ENCODE measurements at places on chromosomes 4 and X.

DNA sequence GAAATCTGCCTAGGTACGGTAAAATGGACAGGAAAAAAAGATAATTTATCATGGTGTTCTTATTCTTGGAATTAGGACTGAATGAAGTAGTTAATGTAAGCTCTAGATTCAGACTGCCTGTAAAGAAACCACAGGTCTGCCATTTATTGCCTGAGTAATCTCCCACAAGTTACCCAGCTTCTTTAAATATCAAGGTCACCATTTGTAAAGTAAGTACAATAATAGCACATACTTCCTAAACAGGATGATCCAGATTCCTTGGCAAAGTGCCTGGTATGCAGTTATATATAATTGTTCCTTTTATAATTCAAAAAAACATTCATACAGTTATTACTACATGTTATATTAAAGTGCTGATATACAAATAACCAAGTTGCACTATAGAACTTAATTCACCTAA lies 368.6 kb downstream of the HNRNPD start:
- DNase-seq: no peak

DNA sequence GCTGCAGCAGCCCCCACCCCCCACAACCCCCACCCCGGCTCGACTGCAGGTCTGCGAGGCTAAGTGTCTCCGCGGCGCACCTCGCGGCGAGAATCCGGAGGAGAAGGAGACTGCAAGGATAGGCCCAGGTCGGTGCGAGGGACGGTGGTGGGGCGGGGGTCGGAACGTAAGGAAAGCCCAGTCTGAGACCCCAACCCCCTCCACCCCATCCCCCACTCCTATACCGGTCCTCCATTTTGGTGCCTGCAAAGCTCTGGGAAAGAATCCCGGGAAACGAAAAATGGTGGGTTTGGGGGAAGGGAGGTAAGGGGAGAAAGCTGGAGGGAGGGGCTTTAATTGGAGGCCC lies 614 bp downstream of the BEX3 start:
- no peak for DNase-seq

DNA sequence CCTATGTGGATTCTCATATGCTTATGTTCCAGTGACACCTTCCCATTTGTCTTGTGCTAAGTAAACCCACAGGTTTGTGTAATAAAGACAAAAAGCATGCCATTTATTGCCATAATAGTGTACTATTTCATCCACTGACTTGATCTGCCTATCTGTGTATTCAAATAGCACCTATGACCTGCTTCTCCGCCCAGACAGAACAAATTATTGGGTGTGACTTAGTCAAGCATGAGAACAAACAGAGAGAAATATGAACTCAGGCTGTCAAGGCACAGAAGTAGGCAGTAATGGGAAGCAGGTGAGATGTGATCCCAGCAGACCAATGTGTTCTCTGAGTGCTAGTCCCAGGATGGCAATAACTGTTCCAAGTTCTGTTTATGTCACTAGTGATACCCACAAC lies 25.4 kb downstream of the ELOVL6 start:
- DNase-seq: no peak

- DNase-seq: no peak
These were observed 34.6 kb upstream of the CXCL8 start for GRCh38 chr4:73705721-73706120.

- DNase-seq: no peak
These were observed 14.2 kb downstream of the NSD2 start for GRCh38 chr4:1885414-1885813.

DNA sequence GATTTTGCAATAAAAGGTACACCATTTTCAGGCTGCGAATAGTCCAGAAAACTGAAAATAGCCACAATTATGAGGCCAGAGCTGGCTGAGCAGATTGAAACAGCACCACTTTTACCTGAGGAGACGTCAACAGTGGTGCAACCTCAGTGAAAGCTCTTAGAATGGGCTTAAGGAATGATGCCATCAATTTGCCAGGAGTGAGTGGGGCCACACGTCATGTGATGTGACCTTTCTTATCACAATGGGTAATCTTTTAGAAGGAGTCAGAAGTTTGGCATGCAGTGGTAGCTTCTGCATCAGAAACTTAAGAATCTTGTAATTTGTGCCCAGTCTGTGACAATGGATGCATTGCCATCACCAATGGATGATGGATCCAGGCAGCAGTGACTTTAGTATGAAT lies 27.6 kb downstream of the ZNF81 start:
- DNase-seq: no peak

DNA sequence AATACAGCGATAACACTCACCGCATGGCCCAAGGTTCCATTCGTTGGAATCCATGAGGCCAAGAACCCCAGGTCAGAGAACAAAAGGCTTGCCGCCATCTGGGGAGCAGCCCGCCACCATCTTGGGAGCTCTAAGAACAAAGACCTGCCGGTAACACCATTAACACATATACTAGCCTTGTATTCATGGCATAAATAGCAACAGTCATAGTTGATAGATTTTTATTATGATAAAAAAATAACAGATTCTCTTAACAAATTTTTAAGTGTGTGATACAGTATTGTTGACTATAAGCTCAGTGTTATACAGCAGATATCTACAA lies 309.4 kb downstream of the GLUD2 start:
- DNase-seq: no peak

- peak; percentile 65 for DNase-seq
These were observed 33.7 kb upstream of the STX18 start for GRCh38 chr4:4575284-4576211.

DNA sequence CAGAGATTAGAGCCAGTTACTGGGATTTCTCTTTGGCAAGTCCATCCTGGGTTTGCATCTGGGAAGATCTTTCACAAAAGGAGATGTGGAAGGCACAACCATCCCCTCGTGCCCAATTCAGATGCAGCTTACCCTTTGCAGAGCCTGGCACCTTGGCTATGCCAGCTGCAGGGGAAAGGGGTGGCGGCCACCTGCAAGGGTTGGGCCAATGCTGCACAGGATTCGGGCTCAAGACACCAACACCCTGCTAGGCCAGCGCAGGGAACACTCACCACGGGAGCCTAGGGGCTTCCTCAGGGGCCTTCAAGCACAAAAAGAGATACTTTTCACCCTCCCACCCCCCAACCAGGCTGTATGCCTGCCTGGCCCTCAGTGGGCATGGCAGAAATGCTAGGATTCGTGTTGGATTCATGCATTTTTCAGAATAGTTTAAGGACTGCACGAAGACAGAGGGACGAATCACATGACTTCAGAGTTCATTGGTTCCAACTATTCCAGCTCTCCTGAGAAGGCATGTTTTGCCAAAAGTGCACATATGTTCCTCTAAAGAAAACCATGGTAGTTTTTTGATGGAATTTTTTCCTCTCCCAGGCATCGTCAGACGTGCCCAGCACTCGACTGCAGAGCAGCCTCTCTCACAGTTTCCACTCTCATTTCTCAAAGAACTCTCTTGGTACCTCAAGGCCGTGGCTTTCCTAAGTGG lies 94.4 kb downstream of the PHKA2 start:
- no peak for DNase-seq

All from stimulated activated CD4-positive, alpha-beta T cell treated with anti-CD3 and anti-CD28 coated beads, Interleukin-4, amount 100 ng/mL, for 4 hours (primary cell).